ENCODE measurements at places on chromosomes 2 and 18.

DNA sequence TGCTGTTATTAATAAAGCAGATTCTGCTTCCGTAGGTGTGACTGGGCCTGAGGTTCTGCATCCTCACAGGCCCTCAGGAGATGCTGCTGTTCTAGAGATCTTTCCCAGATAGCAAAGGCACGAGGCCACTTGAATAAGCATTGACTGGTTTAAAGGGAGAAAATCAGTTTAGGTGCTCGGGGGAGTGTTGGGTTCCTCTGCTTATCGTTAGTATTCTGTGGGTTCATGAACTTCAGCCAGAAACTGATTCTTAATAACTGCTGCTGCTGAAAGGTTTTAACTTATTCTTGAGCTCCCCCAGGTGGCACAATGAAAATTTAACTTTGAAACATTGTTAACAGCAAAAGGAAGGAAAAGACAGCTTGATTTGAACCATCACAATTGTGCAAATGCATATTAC lies 56.9 kb downstream of the ITGA6 start:
- DNase-seq = no peak

GRCh38 chr2:120955427-120955826 lies 219.8 kb downstream of the GLI2 start:
- DNase-seq = no peak

DNA sequence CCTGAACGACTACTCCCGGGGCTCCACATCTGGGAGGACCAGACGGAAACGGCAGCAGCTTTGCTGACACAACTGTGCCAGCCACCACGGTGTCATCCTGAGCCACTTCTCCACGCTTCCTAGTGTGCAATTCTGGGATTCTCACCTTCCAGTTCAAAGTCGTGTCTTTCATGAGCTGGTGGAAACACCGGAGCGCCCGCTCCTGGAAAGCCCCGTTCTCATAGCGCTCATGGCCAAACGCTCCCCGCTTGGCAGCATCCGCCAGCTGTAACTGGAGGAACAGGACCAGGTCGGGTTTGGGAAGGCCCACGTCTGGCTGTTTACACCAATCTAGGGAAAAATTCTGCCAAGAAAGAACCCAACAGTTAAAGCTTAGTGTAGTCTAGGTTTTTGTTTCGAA lies 8.3 kb downstream of the DTYMK start:
- no peak for DNase-seq

DNA sequence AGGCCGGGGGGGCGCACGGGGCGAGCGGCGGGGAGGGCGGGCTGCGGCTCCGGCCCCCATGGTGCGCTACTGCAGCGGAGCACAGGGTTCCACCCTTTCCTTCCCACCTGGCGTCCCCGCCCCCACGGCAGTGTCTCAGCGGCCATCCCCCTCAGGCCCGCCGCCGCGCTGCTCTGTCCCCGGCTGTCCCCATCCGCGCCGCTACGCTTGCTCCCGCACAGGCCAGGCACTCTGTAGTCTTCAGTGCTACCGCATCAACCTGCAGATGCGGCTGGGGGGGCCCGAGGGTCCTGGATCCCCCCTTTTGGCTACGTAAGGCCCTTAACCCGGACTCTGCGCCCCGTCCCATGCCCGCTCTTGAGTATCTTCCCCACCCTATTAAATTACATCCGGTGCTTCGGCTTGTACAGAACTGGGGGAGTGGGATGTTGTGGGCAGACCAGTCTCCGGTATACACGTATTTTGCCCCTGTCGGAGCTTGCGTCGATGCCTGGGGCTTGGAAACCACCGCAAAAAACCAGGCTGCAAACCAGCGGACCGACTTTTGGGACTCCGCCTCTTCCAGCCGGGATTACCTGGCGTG lies 598 bp upstream of the WBP1 start:
- peak; percentile 87 for DNase-seq

GRCh38 chr2:102063487-102063911 lies 71.7 kb downstream of the IL1R2 start:
- DNase-seq = no peak

GRCh38 chr2:42663828-42664227 lies 95.4 kb downstream of the MTA3 start:
- DNase-seq = no peak

DNA sequence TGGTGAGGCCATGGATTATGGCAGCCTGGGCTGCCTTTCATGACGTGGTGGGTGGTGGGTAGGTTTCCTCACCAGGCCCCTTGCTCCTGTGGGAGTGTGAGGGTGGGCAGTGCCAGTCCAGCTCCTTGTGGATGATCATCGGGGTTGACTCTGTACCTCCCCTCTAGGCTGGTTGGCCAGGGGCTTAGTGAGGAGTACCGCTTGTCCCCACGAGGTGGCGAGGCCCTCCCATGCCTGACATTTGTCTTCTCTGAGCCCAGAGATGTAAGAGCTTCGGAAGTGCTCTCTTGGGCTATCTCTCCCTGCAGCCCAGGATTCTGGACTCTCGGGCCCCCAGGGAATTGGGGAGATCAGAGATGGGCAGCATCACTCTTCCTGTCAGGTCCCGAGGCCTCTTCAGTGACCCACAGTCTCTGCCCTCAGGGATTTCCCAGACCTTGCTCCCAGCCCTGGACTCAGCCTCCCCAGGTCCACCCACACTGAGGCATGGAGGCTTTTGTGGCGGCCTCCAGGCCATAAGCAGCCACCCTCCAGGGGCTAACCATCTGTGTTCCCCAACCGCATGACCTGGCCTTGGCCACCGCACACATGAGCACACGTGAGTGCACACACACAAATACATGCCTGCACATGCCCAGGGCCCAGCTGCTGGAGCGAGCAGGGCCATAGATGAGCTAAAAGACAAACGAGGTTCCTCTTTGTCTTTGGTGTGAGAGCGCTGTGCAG lies 6.5 kb downstream of the SPR start:
- DNase-seq = peak; percentile 20

DNA sequence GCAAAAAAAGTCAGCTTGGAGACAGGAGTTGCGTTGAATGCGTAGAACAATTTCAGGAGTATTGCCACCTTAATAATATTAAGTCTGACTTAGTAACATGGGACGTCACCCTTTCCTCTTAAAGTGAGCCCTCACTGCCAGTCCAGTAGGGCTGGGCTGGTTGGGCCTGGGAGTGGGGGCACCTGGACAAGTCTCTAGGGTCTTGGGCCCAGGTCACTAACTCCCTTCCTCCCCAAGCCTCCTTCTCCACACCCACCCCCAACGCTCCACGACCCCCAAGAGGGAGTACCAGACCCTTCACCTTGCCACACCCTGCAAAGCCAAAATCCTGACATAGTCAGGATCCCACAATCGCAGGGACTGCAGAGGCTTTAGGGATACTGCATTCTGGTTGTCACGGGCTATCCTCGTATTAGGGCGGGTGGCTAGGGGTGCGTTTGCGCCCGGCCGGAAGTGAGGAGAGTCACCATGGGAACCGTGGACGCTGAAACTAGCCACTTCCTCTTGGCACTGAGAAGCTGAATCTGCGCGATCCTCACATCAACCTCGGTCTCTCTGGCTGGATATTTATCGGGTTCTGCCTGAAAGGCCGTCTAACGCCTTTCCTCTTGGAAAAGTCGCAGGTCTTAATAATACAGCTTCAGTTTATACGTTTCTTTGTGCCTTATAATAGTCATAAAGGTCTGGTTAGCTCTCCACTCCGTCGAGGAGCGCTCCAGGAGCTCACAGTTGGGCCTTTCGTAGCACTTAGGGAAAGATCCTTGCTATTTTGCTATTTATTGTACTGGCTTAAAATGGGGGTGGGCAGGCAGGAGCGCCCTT lies 10.3 kb upstream of the CXXC1 start:
- peak; percentile 30 for DNase-seq

GRCh38 chr2:26556309-26557243 lies 78.7 kb upstream of the OTOF start:
- no peak for DNase-seq

DNA sequence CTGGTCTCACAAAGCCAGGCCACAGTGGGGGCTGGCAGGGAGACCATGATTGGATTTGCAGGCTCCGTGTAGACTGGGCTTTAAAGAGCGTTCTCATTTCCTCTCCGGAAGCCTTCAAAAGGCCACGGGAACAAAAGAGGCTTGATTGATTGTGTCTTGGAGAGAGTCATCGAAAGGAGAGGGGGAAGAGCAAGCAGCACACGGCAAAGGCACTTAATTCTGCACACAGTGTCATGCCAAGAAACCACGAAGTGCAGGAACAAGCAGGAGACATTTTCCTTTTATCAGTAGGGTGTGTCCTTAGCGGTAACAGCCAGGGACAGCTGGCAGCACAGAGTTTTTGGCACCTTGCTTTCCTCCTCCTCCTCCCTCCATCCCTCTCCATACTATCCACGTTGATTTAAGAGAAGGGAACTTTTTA lies 47.7 kb downstream of the GLI2 start:
- DNase-seq = no peak

- DNase-seq = no peak
These were observed 154.9 kb downstream of the SATB2 start for GRCh38 chr2:199302851-199303250.

GRCh38 chr2:156116113-156116512 lies 216.4 kb downstream of the NR4A2 start:
- DNase-seq = no peak

GRCh38 chr2:174224665-174225288 lies 23.6 kb downstream of the OLA1 start:
- DNase-seq = no peak

DNA sequence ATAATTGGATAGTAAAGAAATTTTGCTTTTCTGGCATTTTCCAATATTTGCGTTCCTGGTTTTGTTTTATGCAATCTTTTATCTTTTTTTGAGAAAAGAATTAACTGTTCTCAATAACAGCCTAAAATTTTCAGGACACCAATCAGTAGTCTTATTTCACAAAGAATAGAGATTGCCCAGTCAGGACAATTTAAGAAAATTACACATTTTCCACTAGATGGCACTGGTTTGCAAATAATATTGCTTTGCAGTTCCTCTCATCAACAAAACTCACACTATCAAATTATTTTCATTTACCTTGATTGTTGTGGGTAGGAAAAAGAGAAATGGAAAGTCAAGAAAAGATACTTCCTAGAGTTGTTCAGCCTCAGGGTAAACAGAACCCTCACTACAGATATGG lies 2.4 kb upstream of the RBM45 start:
- DNase-seq = peak; percentile 63

- DNase-seq = no peak
These were observed 222.7 kb upstream of the PIK3C3 start for GRCh38 chr18:41732356-41732755.

DNA sequence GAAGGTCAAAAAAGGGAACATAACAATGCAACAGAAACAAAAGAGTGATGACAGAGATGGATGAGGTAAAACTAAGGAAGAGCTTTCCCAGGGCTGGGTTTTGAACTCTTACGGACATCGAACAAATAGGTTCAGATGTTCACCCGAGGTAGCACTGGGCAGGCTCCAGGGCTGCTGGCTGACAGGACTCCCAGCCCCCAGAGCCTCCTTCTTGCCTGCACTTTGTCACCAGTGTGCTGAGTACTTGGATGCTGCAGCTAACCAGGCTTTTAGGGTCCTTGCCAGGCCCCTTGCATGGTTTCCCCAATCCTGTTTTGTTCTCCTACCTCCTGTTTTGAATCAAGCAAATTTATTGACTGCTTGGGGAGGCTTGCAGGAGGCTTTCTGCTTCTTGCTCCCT lies 322.9 kb downstream of the DYSF start:
- no peak for DNase-seq
